ENCODE measurements at places on chromosomes 3 and 15.
A peak's percentile ranks its signal among the peaks of the same experiment; 100 is the strongest.

GRCh38 chr15:77706482-77707244 is 74.0 kb upstream of the LINGO1 start:
- no peak for DNase-seq

DNA sequence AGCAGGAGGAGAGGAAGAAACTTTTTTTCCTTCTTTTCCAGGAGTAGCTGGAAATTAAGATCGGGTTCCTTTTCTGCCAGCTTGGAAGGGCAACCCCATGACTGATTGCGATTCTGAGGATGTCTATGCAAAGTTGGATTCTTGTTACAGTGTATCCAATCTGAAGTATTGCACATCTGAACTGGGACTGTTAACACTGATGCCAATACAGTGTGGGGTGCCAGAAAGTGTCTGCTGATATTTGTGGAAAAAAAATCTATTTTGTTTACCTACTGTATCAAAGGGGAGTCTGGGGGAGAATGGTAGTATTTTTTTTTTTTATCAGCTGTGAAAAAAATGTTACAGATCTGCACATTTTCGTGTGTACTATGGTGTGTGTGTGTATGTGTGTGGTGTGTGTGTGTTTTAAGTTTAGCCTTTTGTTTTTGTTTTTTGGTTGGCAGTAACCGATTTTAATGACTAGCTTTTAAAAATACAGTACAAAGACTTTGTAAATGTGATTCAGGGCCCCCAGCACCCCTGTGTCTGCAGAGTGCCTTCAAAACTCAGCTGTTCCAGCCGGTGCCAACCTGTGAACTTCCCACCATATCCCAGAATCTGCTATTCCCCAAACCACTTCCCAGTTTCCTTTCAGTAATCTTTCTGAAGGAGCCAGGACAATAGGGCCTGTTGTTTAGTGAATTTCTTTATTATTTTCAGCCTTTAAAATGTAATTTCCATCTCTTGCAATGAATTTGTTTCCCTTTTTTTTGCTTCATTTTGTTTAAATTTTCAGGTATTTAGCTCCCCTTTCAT is 1.9 kb downstream of the RAP2B start:
- DNase-seq, result peak; percentile 41

DNA sequence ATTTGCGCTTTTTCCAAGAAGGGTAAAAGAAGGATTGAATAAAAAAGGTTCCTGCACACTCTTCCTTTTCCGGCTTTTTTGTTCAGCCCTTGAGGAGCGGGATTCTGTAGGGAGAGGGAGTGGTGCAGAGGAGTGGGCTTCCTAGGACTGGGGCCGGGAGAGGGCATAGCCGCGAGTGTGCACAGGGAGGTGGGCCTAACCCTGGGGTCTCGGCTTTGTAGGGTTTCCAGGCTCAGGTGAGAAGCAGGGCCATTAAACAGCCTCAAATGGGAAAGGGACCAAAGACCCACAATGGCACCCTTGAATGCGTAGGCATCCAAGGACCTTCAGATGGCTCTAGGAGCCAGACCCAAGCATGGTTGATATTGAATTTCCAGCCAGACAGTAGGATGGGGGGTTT is 35.4 kb upstream of the RAB6B start:
- DNase-seq, result no peak

- DNase-seq, result no peak
Measured at GRCh38 chr3:52174896-52175295, 20.7 kb upstream of the POC1A start.

DNA sequence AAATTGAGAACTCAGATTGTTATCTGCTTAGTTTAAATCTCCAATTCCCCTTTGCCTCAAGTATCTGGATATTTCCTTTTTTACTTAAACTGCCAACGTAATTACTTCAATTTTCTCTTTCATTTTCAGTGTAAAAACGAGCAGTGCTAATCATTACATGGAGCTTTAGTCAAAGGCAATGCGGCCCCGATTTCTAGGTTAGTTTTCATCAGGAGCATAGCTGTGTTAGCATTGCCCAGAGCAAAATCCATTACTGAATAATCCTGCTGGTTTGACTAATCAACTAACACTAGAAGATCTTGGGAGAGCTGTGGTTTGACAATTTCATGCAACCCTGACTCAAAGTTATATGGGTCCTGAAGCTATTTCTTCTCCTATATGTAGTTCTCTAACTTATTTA is 46.2 kb downstream of the ZPLD1 start:
- no peak for DNase-seq

- no peak for DNase-seq
Measured at GRCh38 chr3:76514836-76515235, 525.1 kb upstream of the ROBO2 start.
